ENCODE measurements at places on chromosomes 2 and 18.
A peak's percentile ranks its signal among the peaks of the same experiment; 100 is the strongest.

DNA sequence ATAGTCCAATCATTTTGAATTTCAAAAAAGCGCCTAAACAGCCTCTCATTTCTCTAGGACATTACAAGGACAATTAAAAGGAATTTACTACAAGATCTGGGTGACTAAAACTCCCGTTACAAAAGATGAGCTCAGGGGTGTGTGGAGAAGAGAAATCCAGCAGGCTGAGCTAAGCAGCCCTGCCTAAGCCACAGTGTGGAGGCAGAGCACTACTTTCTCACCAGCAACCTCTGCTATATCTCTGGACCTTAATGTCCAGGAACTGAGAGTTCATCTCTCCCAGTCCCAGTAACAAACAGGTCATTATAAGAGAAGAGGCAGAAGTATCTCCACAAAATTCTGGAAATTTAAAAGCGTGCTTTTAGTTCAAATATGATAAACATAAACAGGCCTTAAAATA is 18.9 kb upstream of the ANKRD62 start:
- DNase-seq: no peak

GRCh38 chr2:138087751-138088593 is 123.7 kb downstream of the HNMT start:
- DNase-seq: no peak

DNA sequence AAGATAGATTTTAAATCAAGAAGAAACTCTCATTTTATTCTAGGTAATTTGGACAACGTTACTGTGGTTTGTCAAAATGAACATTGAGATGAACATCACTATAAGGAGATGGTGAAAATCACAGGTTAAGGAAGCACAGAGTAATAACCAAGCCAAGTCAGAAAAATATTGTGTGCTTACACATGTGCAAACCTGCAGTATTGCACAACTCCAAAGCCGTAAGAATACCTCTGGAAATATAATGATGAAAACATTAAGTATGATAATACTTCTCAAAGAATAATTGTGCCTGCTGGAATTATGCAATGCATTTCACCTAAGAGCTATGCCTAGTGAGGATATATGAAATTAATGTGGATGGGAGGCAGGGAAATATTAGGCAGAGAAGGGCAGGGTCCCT is 21.1 kb upstream of the GALNT5 start:
- DNase-seq: no peak

GRCh38 chr18:36697905-36698304 is 130.9 kb downstream of the TPGS2 start:
- DNase-seq: no peak

GRCh38 chr2:238743243-238744065 is 104.4 kb upstream of the TWIST2 start:
- DNase-seq: no peak

DNA sequence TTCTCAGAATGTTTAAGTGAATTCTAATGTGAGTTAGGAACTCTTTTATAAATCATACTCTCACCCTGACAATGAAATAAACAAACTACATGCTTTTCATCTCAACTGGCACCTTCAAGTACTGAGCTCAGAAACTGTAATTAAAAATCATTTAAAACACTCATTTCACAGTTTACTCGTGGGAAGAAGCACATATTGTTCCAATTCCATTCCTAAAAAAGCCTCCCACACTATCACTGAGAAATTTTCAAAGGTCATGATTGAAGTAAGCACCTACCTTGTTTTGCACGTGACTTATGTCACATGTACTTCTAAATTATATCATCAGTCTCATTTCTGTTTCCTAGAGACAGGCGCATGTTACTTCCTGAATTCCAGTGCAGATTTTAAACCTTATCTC is 678.1 kb upstream of the SLC8A1 start:
- DNase-seq: no peak

DNA sequence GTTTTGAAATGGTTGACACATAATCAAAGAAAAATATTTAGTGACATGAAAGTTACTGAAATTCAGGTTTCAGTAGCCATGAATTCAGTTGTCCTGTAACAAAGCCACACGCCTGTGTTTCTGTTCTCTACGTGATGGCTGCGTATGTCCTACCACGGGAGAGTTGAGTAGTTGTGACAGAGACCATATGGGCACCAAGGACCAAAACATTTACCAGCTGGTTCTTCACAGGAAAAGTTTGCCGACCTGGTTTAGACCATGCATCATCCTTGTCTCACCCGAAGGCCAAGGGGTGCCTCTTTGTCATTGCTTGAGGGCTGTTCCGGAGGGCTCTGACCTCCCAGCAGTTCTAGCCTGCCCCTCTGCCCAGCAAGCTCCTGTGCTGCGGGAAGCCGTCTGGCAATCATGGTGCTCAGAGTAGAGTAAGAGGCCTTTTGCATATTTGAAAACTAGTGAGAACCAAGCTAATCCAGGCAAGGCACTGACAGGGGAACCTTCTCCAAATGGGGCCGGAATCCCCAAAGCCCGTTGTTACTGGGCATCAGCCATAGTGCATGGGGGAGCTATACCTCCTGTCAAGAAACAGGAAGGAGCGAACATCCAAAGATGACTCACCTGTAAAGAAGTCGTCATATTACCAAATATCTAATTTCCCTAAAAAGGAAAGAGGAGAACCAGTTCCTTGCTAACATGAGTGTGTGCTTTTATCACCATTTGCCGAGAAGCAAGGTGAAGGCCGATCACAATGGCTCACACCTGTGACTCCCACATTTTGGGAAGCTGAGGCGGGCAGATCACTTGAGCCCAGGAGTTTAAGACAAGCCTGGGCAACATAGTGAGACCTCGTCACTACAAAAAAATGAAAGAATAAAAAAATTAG is 92.6 kb upstream of the RAB12 start:
- no peak for DNase-seq

GRCh38 chr18:25886283-25886682 is 204.1 kb downstream of the SS18 start:
- no peak for DNase-seq

DNA sequence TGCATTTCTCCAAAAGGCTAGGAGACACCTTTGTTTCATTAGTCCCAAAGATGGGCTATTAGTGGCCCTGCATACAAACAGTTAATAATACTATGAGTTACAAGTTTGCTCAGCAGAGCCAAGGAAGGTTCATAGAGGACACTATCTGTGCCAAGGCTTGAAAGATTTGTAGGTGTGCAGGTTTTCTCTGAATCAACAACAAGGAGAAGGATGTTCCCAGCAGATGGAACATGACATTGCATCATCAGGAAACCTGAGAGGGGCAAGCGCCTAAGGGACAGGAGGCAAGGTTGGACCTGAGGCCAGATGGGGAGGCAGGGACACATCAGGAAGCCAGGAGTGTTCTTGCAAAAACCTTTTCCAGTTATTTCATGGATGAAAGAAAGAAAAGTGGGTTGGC is 35.4 kb upstream of the STK17B start:
- DNase-seq: no peak

GRCh38 chr18:46276748-46277147 is 172.6 kb downstream of the HAUS1 start:
- no peak for DNase-seq

GRCh38 chr2:102664471-102664909 is 45.1 kb downstream of the SLC9A2 start:
- peak; percentile 10 for DNase-seq

DNA sequence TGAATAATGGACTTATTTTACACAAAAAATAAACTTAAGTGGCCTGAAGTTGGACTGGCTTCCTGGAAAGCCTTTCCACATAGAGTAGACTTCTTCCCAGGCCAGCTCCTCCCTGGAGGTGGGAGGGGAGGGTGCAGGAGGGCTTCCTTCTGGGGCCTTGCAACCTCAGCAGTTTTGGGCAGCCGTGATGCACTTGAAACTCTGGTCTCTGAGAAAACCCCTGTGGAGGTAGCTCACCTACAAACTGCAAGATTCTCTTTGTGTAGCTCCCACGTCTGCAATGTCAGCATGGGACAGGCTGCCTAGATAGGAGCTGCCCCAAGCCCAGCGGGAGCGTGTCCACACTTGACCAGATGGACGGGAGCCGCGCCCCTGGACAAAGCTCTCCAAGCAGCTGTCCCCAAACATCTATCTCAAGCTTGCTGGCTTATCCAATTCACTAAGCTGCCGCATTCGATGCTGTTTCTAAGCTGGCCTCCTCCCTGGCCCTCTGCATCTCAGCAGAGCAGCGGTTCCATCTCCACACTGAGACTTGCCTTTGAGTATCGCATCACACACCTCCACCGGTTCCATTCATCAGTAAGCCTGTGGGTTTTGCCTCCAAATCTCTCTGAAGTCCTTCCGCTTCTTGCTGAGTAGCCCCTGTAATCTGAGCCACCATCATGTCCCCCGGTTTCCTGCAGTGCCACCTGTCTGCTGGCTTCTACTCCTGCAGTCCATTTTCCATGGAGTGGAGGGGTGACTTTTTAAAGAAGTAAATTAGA is 1.6 kb upstream of the LPIN1 start:
- DNase-seq: no peak

DNA sequence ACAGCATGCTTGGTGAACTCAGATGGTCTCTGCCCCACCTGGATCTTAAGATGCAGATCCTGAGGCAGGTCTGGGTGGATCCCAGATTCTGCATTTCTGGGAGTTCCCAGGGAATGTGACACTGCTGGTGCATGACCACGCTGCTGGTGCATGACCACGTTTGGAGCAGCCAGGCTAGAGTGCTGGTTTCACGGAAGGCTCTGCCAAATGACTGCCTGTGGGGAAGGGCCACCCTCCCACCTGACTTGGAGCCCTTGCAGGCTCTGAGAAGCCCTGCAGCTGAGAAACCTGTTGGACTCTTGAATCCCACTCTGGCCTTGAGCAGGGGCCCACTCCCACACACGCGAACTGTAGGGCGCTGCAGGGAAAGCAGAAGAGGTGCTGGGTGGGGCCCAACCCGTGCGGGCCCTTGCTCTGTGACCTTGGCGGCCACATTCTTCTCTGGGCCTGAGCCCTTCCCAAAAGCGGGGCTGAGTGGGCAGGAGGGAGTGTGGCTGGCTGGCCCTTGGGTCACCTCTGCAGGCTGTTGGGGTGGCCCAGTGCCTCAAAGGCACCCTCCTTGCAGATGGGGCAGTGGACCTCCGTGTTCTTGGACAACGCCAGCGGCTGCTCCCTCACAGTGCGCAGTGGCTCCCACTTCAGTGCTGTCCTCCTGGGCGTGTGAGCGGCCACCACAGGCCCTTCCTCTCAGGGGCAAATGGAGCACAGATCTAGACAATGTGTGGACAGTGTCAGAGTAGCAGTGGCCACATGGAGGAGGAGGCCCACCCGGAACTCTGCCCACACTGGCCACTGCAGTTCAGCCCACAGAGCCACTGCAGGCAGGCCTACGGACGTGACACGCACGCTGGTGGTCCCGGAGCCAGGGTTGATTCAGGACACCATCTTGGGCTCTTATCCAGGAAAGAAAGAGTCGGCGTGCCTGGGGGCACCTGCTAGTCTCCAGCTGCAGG is 7.9 kb downstream of the ERFE start:
- no peak for DNase-seq

GRCh38 chr2:23976883-23977282 is 33.0 kb upstream of the MFSD2B start:
- no peak for DNase-seq

- no peak for DNase-seq
Observed at GRCh38 chr2:212905640-212906201, 245.7 kb downstream of the IKZF2 start.

DNA sequence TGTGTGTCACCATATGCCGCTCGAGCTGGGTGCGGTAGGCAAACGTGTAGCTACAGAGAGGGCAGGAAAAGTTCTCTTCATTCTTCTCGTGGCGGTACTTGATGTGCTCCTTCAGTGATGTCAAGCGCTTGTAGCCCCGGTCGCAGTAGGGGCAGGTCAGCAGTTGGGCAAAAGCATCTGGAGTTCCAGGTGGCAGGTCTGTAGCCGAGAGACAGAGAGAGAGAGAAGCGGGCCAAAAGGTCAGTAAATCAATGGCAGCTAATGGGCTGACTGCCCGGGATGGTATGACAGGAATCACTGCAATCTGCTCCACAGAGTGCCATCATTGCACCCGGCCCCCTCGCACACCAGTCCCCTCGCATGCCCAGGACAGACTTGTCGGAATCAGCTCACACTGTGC is 116.0 kb downstream of the ZEB2 start:
- no peak for DNase-seq

DNA sequence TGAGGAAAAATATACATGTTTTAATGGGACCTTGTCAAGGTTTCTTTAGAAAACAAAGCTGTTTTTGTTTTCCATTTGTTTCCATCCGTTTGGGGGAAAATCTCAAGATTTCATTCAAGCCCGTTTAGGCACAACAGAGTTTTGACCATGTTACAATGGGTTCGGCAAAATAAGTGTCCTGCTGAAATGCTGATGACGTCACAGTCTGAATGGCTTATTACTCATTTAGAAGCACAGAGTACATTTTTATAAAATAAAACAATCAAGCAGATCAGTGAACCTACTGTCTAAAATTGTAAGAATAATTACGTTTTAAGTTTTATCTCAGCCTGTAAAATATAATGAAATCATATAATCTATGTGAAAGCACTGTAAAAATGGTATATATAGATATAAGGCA is 174.2 kb downstream of the MYT1L start:
- no peak for DNase-seq

DNA sequence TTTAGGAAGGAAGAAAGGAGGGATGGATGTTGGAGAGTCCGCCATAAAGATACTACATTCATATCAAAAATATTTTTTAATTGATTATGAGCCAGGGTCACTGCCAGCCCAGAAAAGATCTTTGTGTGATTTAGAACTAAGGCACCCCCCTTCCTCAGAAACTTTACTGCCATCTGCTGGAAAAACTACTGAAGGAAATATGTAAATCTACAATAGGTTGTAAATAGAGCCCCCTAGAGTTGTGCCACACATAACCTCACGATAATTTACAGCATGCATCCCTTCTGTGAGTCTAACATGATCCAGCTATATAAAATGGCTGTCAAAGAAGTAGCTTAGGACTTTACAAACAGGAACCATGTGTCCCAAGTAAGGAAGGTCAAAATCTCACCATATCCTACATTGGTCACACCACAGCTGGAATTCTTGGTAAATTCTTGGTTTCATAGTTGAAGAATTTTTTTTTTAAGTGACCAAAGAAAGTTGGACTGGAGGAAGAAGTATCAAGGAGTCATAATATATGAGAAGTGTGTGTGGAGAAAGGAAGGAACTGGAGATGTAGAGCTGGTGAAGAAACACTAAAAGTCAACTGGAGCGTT is 152.5 kb downstream of the CYP26B1 start:
- no peak for DNase-seq

DNA sequence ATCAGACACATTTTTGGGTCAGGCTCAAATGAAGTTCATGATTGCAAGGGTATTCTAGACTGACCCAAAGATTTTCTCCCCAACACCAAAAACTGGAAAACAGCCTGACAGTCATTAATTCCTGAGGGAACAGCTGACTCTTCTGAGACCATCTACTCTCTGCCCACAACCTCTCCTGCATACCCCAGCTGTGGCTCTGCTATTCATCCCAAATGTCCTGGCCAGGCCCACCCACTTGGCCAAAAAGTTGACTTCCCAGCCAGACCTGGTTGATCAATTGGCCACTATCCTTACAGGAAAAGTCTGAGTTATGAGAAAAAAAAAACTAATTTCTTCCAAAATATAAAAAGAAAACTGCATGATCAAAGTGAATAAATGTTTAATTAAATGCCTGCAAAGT is 103.8 kb upstream of the ST3GAL5 start:
- DNase-seq: no peak

GRCh38 chr2:15826273-15826717 is 114.1 kb upstream of the MYCN start:
- DNase-seq: peak; percentile 41

Data from HuH-7.5 (cell line).